Vagina (tissue), 2 donors: ENCODE measurements at places on chromosomes 1 and 21. TPM values are rescaled to one million over a fixed set of nuclear protein-coding genes. Genes with fewer than 3 reads are reported as not detected.

- no peak for DNase-seq
These were observed 50.4 kb downstream of the TENT5C start for GRCh38 chr1:117656202-117656641.

GRCh38 chr1:208628022-208628914, 384.1 kb upstream of the PLXNA2 start:
- no peak for DNase-seq

DNA sequence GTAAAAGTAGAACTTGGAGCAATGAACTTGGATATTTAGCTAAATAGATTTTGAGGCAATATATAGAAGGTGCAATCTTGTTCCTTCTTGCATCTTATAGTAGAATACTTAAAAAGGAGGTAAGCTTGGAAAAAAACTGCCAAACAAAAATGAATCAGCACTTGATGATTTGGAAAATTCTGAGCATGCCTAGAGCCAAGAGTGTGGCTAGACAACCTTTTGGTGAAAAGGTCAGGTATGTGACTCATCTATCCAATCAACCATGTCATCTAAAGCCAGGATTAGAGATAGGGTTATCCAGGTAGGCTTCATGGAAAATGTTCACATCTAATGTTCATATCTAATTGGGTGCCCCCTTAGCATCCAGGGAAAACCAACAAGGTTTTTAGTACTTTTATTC, 515.0 kb downstream of the COL11A1 start:
- no peak for DNase-seq

DNA sequence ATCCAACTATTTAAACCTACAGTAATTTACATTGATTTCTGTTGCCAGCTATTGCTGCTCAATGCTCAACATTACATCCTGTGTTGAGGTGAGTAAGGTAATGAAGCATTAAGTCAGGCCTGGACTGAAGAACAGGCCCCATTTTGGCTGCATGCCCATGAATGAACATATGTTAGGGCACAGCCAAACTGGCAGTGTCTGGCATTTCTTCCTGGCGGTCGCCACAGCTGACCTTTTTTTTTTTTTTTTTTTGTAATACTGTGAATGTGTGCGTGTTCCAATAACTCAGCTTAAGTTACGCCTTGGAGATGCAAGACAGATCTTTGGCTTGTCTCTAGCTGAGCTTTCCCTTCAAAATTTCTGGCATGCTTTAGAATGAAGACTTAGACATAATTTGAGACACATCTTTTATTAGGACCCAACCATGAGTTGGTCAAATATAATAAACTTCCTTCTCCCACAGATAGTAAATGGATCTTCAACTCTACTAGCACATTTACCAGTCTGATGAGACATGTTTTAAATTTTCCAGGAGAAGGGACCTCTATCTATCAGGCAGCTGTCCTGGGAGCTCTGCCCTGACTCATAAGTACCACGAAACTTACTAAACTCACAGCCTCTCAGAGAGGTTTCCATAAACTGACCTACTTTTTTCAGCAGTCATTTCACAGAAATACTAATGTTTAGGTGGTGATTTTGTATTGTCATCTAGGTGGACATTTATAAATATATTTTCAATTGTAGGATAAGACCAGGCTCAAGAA, 341.1 kb upstream of the RUNX1 start:
- DNase-seq = no peak

GRCh38 chr1:16441282-16441665, 750 bp downstream of the NECAP2 start:
- no peak for DNase-seq

GRCh38 chr1:168110896-168111545, 25.7 kb downstream of the GPR161 start:
- no peak for DNase-seq

Gene BMP8B
- total RNA-seq = 0.98 TPM

Gene SV2A
- 7.6 TPM for total RNA-seq

Gene OR2T29
- total RNA-seq = not detected

GRCh38 chr1:232059726-232060374, 433.3 kb downstream of the DISC1 start:
- no peak for DNase-seq

DNA sequence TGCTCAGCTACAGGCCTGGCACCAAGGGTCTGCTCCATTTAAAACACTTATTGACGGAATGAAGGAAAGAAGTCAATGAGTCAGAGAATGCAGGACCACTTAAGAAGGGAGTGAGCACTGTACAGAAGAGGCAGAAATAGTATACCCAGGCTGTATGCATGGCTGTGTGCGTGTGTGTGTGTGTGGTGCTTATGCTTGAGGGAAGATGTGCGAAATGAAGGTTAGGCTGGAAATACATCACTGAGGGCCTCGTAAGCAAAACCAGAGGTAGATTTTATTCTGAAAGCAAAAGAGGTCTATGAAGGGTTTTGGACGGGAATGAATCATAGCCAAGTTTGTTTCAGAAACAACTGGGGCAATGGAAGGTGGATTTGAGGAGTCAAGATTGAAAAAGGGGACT, 9.7 kb upstream of the ADGRB2 start:
- no peak for DNase-seq

- no peak for DNase-seq
These were observed 110.8 kb downstream of the WDR4 start for GRCh38 chr21:42768324-42769121.
